ENCODE measurements at places on chromosomes 1 and 21. TPM values are rescaled to one million over a fixed set of nuclear protein-coding genes. Genes with fewer than 3 reads are reported as not detected.

DNA sequence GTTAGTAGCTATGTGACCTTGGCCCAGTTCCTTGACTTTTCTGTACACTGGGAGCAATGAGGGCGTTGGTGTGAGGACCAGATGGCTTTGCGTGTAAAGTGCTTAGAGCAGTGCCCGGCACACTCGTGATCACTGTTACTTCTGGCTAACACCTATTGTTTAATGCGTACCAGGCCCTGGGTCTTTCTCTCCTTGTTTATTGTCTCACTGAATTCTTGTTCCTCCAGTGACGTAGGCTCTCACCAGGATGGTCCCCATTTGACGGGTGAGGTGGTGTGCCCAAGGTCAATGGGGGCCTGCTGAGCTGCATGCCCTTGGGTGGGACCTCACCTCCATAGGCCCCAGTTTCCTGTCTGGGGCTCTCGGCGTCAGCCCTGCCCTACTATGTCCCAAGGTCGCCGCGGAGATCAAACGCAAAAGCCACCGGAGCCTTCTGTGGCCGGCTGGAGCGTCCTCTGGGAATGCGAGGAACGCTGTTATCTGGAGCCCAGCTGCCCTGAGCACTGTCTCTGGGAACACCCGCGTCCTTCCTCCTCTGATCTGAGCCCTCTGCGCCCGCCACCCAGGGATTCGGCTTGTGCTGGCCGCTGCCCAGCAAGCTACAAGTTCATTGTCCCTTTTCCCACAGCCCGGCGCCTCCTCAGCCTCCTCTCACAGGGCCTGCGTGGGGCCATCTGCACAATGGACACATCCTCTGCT is 28.9 kb downstream of the ALPL start:
- peaks cover 5% of the 10 kb centered on the region for H3K4me1 ChIP-seq
- H3K27me3 ChIP-seq = peaks cover 16% of the 10 kb centered on the region
- no peak overlapping the region for H3K4me3 ChIP-seq
- no peaks in the 10 kb centered on the region for H3K36me3 ChIP-seq

GRCh38 chr1:198849093-198849492 is 210.3 kb downstream of the PTPRC start:
- no peak overlapping the region for H3K4me3 ChIP-seq
- no peak for DNase-seq
- H3K27ac ChIP-seq = no peak overlapping the region
- no peaks in the 10 kb centered on the region for H3K4me1 ChIP-seq

DNA sequence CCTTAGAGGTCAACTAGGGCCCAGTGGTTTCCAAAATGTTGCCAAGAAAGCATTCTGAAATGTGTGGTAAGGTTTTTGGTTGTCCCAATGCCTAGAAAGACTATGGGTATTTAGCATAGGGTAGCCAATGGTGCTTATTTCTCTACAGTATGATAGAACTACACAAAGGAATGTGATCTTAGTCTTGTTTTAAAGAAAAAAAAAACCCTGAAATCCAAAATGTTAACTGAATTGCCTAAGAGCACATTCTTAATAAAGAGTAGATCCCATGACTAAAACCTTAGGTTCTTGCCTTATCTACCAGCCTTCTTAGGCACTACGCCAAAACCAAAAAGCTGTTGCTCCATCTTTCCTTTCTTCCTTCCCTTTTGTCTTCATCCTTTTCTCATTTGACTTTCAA is 428.2 kb downstream of the MRPL39 start:
- no peaks in the 10 kb centered on the region for H3K27me3 ChIP-seq
- peaks cover 68% of the 10 kb centered on the region for H3K4me1 ChIP-seq

- H3K36me3 ChIP-seq = no peaks in the 10 kb centered on the region
- no peaks in the 10 kb centered on the region for H3K4me1 ChIP-seq
- H3K27me3 ChIP-seq = no peaks in the 10 kb centered on the region
- DNase-seq = no peak
These were observed 99.5 kb downstream of the DAB1 start for GRCh38 chr1:57324388-57324787.

The SELP gene
- 0.27 TPM for total RNA-seq

The FCGR3A gene
- 0.24 TPM for total RNA-seq

Data from activated B cell treated with CpG ODN at 0.5 μM for 24 hours (primary cell).